ENCODE measurements at places on chromosomes 2 and 18.

DNA sequence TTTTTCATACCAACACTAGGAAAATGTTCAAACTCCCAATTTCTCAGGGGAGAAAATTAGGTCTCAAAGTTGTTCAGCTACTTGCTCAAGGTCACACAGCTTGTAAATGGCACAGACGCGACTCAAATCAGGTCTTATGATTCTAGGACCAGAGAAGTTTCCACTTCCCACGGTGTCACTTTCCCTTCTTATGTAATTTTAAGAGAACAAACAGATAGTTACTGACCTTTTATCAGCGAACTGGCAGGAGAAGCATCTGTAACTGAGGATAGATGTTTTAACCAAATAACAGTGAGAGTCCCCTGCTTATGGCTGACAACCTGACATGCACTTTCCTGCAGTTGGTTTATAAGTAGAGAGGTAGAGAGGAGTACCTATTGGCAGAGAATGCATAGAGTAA is 2.1 kb upstream of the KCNJ3 start:
- no peak for DNase-seq

GRCh38 chr18:22098563-22098989 is 70.8 kb upstream of the GATA6 start:
- no peak for DNase-seq

- DNase-seq = no peak
Observed at GRCh38 chr18:23053776-23054457, 81.4 kb upstream of the CABLES1 start.

DNA sequence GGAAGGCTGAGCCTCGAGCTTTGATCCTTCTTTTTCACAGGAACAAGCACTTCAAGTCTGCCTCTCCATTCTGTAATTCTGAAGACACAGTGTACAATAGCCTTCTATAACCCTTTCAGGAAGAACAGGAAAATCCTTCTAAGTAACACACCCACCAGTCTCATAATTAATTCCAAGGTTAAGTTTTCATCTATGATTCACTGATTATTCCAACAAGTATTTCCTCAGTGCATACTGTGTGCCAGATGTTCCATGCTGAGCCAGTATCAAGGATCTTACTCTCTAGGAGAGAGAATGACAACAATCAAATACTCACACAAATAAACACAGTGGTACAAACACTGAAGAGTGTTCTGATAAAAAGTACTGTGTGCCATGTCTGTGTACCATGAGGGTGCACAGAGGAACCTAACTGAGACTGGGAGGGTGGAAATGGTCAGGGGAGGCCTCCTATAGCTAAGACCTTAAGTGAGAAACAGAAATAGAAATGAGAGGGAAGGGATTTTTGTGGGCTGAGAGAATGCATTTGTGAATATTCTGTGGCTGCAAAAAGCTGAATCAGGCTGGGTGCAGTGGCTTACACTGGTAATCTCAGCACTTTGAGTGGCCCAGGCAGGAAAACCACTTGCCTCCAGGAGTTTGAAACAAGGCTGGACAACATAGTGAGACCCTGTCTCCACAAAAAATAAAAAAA is 7.3 kb upstream of the MTLN start:
- DNase-seq = no peak
